ENCODE measurements at places on chromosomes 16 and 17.
A peak's percentile ranks its signal among the peaks of the same experiment; 100 is the strongest.

GRCh38 chr16:49567950-49568349, 194.3 kb downstream of the C16orf78 start:
- DNase-seq = no peak

GRCh38 chr17:34869641-34870040, 91.6 kb downstream of the CCT6B start:
- DNase-seq = no peak

- DNase-seq = no peak
These were observed 5.6 kb downstream of the DUS1L start for GRCh38 chr17:82060001-82060380.

DNA sequence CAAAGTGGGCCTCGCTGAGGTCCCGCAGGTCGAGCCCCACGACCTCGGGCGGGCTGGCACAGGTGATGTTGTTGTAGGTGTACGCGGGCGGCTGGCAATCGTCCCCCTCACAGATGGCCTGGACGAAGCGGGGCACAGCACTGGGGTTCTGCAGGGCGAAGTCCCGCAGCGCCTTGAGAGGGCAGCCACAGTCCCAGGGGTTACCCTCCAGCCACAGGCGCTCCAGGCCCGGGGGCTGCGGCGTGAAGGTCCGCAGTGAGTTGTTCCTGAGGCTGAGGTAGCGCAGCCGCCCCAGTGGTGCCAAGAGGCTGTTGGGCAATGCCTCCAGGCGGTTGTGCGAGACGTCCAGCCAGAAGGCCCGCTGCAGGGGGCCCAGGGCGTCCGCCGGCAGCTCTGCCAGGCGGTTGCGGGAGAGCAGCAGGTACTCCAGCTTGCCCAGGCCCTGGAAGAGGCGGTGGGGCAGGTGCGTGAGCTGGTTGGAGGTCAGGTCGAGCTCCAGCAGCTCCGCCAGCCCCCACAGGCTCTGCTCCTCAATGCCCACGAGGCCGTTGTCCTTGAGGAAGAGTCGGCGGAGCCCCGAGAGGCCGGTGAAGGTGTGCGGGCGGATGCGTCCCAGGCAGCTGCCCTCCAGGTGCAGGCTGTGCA, 2.8 kb downstream of the IGFALS start:
- no peak for DNase-seq

GRCh38 chr17:16652847-16653366, 743 bp downstream of the ZNF624 start:
- DNase-seq = no peak

DNA sequence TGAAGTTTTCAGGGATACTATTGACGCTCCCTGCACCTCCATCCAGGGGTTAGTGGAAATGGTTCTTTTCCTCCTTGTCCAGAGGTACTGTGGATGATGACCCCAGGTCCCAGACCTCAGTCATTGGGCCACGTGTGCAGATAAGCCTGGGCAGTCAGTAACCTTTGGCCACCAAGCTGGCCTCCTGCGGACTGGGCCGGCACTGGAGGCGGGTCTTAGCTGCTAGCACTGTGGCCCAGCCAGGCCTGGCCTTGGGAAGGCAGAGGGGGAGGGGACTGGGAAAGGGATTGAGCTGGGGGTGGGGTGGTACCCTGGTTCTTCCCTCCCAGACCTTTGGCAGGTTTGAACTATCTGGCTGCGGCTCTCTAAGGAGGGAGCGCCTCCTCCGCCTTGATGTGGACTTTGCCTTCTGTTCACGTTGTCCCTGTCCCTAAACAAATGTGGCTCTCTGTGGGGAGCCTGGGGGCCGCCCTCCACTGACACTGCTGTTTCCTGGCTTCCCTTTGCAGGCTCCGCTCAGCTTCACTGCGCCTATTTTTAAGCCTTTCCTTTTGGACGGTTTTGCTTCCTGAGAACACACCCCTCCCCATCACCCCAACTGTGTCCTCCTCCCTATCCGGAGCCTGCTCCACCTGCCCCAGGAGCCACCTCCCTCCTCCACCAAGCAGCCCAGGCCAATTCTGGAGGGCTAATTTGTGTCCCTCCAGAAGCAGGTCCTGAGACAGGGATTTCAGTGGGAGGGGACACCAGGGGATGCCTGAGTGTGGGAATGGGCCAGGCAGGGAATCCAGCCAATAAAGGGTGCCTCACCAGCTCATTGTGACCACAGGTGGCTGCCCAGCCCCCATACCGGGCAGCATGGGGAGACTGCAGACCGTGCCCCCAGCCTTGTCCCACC, 251.9 kb downstream of the SEC14L1 start:
- no peak for DNase-seq

- DNase-seq = no peak
These were observed 21.4 kb downstream of the NT5M start for GRCh38 chr17:17324616-17325015.

- DNase-seq = no peak
These were observed 2.2 kb downstream of the SP2 start for GRCh38 chr17:47898241-47898640.

- no peak for DNase-seq
These were observed 26.0 kb upstream of the MRC2 start for GRCh38 chr17:62601471-62601870.

DNA sequence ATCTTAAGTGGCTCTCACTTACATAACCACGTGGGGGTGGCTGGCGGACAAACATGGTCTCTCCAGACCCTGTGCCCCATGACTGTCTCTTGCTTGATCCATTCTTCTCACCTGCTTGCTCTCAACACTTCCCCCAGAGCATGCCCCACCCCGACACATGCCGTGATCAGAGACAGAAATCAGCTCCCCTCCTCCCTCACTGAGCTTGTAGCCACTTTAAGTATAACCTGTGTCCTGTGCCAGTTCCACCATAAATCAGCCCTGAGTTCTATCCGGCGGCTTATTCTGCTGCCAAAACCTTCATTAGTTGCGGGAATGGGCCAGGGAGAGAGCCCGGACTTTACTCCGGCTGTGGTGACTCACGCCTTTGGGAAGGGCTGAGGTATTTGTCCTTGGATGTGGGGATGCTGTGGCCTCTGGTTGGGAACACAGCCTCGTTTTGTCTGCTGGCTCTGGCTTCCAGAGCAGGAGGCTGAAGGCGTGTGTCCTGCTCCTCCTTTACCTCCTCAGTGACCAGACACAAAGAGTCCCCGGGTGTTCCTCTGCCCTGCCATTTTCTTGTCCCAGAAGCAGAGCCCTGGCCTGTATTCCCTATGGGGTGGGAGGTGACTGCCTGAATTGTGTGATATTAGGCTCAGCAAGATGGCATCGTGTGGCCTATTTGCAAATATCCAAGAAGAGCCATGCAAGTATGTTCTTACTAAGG, 21.1 kb downstream of the ANKRD40 start:
- no peak for DNase-seq

GRCh38 chr16:57531253-57531575, 5.2 kb downstream of the CCDC102A start:
- DNase-seq = no peak

DNA sequence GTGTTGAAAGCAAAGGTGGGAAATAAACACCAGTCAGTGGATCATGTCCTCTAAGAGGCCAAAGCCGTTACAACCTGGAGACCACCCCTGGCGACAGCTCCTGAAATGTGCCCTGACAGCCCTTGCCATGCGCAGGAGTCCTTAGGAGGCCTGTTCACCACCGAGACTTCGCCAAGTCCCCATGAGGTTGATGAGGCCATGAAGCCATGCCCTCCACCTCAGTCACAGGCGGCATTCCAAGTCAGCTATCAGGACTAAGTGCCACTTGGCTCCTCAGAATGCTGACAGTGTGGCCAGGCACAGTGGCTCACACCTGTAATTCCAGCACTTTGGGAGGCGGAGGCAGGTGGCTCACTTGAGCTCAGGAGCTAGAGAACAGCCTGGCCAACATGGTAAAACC, 27.1 kb downstream of the ADAM11 start:
- no peak for DNase-seq

- no peak for DNase-seq
These were observed 34.2 kb downstream of the TBC1D3B start for GRCh38 chr17:36142235-36142634.

GRCh38 chr16:56888806-56889205, 23.8 kb downstream of the SLC12A3 start:
- DNase-seq = no peak

DNA sequence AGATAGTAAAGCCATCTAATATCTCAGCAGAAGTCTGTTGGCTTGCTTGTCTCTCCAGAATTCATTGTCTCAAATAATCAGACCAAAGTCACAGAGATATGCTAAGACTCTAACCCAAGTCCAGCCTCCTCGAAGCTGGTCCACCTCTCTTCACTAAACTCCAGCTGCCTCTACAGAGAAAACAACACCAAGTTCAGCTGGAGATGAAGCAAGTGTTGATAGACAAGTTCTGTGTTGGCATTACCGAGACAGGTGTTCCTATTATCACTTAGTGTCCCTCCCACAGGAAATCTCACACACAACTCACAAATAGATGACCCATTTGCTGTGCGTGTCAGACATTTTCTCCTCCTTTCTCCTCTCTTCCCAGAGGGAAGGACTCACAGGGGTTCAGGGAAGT, 164.4 kb upstream of the ANKFN1 start:
- no peak for DNase-seq

DNA sequence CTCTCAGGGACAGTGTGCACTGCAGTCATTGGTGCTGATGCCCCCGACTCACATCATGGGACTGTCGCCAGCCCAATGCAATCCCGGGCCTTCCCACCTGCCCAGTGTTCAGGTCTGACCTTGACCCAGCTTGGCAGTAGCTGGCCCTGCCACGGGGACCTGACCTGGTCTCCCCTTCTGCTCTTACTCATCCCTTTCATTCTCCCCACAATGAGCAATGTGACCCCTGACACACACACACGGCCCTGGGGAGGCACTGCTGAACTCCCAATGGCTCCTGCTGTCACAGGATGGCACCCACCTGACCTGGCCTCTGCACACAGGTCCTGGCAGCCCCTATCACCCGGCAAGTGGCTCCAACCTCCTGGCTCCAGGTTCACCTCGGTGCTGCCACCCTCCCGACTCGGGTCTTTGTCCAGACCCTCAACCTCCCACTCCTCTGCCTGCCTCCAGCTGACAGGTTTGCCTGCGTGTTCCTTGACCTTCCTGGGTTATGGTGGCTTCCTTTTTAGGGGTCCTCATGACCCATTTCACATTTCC, 6.6 kb downstream of the CD300C start:
- no peak for DNase-seq

DNA sequence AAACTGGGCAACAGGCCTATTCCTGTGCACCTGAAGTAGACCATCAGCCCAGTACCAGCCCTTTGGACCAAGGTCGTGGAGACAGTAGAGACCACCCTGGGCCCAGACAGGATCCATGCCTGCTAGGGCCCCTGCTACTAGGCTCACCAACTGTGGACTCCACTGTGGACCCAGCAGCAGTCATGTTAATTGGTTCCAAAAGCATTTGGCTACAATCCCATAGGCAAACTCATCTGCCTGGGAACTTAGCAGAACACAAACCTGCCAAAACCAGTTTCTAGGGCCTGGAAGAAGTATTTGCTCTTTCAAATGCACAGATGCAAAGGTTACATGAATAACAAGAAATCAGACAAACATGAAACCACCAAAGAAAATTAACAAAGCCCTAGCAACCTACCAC, 53.1 kb downstream of the ACSM2A start:
- DNase-seq = no peak

DNA sequence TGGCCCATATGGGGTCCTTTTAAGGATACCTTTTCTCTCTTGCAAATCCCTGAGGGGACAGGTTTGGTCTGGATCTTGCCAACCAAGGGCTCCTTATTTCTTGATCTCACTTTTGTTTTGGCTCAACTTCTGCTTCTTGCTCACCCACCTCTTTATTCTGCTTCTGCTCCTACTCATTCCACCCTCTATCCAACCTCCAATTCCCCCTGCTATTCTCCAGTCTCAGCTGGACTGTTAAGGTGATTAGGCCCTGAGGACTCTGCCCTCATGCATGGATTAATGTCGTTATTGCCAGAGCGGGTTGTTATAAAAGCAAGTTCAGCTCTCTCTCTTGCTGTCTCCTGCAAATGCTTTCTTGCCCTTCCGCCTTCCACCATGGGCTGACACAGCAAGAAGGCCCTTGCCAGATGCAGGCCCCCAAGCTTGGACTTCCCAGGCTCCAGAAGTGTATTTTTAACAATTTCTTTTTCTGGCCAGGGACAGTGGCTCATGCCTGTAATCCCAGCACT, 29.8 kb downstream of the LAT start:
- DNase-seq = no peak

- DNase-seq = no peak
These were observed 161.5 kb downstream of the FOXL1 start for GRCh38 chr16:86739808-86740207.

DNA sequence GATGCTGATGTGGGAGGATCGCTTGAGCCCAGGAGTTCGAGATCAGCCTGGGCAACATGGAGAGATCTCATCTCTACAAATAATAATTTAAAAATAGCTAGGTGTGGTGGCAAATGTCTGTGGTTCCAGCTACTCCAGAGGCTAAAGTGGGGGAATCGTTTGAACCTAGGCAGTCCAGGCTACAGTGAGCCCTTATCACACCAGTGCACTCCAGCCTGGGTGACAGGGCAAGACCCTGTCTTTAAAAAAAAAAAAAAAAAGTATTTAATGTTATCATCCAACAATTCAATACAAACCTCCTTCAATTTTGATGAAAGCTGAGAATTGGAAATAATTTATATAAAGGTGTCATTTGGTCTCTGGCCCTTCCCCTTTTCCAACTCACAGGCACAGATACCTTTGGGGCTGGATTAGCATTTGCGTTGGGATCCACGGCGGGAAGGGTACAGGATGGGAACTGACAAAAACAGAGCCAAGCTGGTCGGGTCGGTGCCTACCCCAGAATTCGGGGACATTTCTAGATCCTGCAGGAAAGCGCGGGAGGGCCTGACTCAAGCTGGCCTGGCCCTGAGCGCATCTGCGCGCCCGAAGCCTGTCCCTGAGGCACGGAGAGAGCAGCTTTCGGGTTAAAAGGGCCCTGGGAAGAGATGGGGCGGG, 860 bp upstream of the DCAF7 start:
- DNase-seq = no peak

DNA sequence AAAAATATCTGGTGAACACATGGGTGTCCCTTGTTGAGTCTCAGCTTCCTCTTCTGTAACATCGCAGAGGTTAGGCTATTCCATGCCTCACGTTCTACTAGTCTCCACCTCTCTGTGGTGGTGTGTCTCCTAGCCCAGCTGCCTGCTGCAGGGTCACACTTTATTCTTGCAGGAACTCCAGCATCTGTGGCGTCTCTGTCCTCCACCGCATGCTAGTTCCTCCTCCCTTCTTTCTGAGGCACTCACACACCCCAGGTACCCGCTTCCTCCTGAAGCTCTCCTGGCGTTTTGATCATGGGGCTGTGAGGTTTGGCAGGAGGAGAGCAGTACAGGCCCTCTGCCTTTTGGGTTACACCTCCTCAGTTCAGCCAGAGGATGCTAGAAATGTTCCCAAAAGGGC, 9.9 kb upstream of the TEX2 start:
- no peak for DNase-seq

DNA sequence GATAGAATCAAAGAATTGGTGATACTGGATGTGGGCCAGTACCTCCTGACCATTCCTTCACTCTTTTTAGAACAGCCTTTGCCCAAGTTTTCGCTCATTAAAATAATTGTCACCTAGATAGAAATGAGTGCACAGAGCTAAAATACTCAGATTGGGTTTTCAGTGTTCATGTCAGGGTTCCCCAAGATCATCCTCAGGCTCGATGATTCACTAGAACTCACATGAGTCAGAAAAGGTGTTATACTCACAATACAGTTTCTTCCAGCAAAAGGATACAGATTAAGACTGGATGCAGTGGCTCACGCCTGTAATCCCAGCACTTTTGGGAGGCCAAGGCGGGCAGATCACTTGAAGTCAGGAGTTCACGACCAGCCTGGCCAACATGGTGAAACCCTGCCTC, 19.9 kb downstream of the ERCC4 start:
- DNase-seq = no peak

- DNase-seq = no peak
These were observed 32.1 kb downstream of the ABR start for GRCh38 chr17:1147664-1148063.

GRCh38 chr16:648071-648780, 939 bp upstream of the WDR90 start:
- peak; percentile 38 for DNase-seq
